ENCODE measurements at places on chromosomes 11 and 22.
A peak's percentile ranks its signal among the peaks of the same experiment; 100 is the strongest.

GRCh38 chr11:77201370-77201769 lies 73.3 kb downstream of the MYO7A start:
- DNase-seq: peak; percentile 2

DNA sequence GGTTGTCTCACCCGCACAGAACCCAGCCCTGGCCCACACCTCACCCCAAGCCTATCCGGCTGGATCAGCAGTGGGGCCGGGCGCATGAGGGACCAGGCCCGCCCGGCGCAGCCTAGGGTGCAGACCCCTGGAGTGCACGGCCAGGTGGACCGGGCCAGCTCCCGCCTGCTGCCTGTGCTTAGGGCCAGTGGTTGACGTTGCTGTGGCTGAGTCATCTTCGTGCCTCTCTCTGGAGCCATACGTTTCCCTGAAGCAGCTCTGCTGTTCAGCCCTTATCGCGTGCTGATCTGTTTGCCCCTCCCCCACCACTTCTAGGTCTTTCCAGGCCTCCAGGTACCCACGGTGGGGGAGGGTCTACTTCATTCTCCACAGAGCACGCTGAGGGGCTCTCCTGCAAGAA lies 39.5 kb downstream of the CDKN1C start:
- DNase-seq: no peak

GRCh38 chr11:62816557-62816956 lies 11.3 kb upstream of the NXF1 start:
- DNase-seq: no peak

DNA sequence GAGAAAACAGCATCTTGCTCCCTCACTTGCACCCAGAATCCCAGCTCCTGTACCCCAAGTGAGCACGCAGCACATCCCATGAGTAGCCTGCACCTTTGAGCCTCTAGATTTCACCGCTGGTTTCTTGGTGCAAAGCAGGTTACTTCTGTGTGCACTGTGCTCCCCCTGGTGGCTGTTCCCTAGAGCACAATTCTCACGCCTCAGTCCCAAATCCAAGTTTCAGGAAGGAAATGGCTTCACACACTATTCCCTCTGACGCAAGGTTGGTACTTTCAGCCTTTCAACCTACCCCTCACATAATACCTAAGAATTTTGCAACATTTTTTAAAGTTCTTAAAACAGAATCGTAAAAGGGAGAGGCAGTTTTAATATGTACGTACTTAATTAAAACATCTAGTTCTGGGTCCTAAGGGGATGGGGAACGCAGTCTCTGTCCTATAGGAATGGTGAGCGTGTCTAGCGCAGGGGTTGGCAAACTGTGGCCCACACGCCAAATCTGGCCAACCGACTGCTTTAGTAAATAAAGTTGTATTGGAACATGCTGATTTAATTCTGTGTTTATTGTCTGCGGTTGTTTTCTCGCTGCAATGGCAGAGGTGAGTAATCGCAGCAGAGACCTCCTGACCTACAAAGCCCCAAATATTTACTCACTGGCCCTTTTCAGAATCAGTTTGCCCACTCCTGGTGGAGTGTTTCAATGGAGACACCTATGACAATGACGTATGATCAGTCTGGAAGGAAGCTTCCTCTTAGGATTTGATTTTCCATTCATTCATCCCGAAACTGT lies 27.5 kb downstream of the DHCR7 start:
- DNase-seq: no peak

DNA sequence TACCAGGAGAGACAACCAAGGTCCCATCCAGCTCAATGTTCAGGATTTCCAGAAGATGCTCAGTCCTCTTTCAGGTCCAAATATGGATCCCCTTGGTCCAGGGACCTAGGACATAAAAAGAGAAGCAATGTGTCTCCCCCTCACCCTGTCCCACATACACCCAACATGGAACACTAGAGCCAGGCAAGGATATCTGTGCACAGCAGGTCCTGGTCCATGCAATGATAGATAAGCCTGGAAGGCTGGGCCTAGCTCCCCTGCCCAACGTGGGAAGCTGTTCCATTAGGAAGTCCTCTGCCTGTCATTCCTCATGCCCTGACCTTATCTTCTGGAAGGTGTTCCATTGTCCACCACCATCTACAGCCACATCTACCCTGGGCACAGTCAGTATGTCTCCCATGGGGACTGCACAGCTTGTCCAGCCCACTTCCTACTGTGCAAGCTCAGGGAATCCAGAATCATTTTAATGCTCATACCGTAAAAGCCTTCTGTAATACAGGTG lies 1434.8 kb downstream of the TBC1D22A start:
- DNase-seq: no peak

DNA sequence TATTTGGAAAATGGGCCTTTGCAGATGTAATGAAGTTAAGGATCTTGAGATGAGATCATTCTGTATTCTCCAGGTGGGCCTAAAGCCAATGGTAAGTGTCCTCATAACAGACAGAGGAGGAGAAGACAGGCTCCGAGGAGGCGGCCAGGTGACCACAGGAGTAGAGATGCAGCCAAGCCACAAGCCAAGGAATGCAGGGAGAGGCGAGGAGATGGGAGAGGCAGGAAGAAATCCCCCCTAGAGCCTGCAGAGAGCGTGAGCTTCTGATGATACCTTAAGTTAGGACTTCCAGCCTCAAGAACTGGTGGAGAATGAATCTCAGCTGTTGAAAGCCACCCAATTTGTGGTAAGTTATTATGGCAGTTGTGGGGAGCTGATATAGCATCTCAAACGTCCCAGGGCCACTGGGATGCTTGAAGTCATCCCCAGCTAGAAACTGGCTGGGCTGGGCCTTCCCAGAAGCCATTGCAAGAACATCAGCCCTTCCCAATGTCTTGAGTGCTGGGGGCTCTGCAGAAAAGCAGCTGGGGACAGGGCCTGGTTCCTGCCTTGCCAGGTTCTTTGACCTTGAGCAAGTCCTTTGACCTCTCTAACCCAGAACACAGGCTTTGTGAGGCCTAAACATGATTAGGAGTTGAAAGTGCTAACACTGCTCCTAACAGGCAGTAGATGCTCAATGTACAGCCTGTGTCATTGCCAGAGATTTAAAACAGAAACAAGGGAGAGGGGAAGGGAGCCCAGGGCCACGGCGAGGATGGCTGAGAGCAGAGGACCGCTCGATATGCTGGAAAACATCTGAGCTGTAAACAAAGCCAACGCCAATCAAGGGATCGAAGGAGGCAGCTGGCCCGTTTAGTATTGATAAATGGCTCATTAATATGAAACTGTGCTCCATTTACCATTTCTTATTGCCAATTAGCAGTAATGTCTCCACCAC lies 632.3 kb downstream of the TBC1D22A start:
- DNase-seq: no peak

DNA sequence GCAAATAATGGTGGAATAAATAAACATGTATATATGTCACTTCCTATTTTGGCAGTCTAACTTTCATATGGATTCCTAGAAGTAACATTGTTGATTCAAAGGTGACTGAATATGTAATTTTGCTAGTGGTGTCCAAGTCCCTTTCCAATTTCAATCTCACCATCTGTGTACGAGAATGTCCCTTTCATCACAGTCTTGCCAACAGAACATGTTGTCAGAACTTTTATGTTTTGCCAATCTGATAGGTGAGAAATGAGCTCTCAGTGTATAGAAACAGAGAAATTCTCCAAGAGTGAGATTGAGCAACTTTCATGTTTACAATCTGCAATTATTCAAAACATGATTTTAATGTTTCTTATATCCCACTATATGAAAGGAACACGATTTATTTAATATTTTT lies 167.5 kb downstream of the CNTN5 start:
- DNase-seq: no peak

DNA sequence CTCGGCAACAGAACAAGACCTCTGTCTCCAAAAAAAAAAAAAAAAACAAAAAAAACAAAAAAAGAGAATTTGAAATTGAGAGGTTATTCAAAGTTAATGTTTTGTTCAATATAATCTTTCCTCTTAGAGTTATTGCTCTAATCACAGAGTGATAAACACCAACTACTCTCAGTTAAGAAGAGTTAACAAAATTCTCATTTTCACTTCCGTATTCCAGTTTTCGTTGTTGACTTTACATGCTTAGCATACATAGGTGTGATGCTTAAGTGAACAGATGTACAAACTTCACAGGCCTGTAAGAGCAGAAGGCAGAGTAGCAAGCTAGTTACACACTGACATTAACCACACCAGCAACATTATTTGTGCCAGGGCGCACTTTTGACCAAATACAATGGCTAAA lies 12.3 kb downstream of the EIF4ENIF1 start:
- DNase-seq: no peak

- DNase-seq: no peak
Observed at GRCh38 chr11:8512547-8512946, 81.5 kb downstream of the STK33 start.

DNA sequence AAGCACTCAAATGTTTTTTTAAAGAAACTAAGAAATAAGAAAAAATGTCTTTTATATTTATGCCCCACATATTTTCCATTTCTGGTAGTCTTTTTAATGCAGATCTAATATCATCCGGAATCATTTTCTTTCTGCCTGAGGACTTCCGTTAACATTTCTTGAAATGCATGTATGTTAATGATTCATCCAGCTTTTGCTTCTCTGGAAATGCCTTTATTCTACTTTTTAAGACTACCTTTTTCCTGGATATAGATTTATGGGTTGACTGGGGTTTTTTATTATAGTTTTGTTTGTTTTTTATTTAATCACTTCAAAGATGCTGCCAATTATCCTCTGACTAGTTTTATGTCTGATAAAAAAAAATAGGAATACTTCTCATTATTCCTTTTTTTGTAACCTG lies 57.1 kb upstream of the LDLRAD3 start:
- no peak for DNase-seq

DNA sequence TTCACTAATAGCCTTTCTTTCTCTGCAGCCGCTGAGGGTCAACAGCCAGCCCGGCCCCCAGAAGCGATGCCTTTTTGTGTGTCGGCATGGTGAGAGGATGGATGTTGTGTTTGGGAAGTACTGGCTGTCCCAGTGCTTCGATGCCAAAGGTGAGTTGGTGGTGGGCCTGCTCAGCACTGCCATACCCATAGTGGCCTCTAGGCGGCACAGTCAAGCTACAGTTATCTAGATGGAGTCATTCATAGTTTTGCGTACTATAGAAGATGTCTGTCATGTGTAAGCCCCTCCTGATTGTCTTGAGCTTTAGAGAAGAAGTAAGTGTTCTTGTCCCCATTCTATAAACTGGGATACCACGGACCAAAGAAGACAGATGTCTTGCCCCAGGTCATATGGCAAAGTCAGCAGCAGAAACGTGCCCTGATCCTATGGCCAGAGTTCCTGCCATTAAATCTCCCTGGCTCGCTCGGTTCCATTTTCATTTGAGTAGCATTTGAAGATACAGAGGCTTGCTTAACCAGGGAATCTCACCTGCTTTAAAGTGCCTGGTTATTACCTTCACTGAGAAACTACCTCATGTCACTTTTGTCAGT lies 42.1 kb upstream of the CRTAM start:
- peak; percentile 16 for DNase-seq
